ENCODE measurements at places on chromosomes 13 and 19.

- DNase-seq: peak; percentile 42
Measured at GRCh38 chr13:50130123-50130946, 115.1 kb downstream of the KCNRG start.

- DNase-seq: no peak
Measured at GRCh38 chr19:43229315-43229714, 23.9 kb upstream of the PSG4 start.

DNA sequence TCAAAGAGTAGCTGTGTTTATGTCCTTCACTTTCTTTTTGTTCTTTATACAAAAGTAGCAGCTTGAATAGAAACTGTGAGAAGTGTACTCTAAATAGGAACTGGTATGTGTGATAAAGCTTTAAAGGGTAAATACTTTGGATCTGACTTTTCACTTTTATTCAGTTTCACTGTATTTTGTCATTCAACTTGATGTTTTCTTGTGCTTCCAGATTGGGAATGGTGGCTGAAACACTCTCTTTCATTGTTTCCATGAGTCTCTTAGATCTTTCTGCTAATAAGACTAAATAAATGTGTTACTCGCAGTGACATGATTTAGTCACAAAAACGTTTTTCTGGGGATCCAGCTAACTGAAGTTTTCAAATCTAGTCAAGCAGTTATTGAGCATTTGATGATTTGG, 133.2 kb downstream of the GPC5 start:
- DNase-seq: no peak

GRCh38 chr19:4425537-4425936, 23.1 kb downstream of the CHAF1A start:
- peak; percentile 90 for DNase-seq

Data from fibroblast of skin of scalp (primary cell).